Stimulated activated CD4-positive, alpha-beta T cell treated with anti-CD3 and anti-CD28 coated beads, Interleukin-1b, Interleukin-23, amount 100 ng/mL, for 1 hour (primary cell): ENCODE measurements at places on chromosomes 3 and 15.

GRCh38 chr3:108008931-108009639, 81.7 kb downstream of the CD47 start:
- DNase-seq = no peak

GRCh38 chr15:34621675-34622074, 38.2 kb upstream of the GOLGA8B start:
- no peak for DNase-seq

- no peak for DNase-seq
Observed at GRCh38 chr3:35760146-35760545, 120.8 kb downstream of the ARPP21 start.

GRCh38 chr3:15330031-15330596, 2.3 kb downstream of the SH3BP5 start:
- no peak for DNase-seq

DNA sequence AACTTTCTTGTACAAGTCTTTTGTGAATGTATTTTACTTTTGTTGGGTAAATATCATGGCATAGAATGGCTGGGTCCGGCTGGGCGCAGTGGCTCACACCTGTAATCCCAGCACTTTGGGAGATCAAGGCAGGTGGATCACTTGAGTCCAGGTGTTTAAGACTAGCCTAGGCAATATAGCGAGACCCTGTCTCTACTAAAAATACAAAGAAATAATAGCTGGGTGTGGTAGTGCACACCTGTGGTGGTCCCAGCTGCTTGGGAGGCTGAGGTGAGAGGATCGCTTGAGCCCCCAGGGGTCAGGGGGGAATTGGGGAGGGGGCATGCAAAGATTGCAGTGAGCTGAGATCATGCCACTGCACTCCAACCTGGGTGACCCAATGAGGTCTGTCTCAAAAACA, 52.9 kb downstream of the ANP32A start:
- DNase-seq = no peak

GRCh38 chr3:170712798-170713197, 126.9 kb upstream of the SLC7A14 start:
- DNase-seq = no peak

DNA sequence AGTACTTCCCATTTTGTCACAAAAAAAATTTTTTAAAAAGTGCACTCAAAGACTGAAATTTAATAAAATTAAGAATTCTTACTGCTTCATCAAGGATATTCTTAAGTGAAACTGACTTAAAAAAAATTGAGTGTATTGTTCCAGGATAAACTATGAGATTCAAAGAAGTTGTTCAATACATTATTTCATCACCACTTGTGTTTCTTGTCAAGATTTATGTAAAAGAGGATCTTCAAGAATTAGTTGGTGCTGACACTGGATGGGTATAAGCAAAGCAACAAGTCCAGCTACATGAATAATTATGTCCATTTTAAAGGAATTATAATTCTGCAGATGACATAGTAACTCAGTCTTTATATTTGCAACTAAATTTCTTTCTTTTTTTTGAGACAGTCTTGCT, 4.3 kb upstream of the AP4E1 start:
- no peak for DNase-seq

- no peak for DNase-seq
Observed at GRCh38 chr15:39451121-39451688, 129.7 kb upstream of the THBS1 start.

DNA sequence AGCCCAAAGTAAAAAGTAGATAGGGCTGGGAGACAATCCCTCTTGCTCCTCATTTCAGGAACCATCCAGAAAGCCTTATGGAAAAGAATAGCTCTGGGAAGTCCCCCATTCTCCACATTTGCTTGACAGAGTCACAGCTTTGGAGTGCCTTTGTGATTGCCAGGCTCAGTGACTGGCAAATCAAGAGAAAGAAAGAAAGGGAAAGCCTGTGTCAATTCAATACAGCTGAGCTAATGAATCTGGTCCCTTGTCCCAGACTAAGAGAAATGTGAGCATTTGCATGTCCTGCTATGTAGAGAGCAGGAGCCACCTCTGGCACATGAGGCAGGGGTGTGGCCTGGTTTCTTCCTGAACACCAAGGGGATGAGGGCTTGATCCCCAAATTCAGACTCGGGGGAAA, 14.9 kb upstream of the CTNNB1 start:
- no peak for DNase-seq

GRCh38 chr15:101115786-101116680, 135.8 kb downstream of the CHSY1 start:
- no peak for DNase-seq

DNA sequence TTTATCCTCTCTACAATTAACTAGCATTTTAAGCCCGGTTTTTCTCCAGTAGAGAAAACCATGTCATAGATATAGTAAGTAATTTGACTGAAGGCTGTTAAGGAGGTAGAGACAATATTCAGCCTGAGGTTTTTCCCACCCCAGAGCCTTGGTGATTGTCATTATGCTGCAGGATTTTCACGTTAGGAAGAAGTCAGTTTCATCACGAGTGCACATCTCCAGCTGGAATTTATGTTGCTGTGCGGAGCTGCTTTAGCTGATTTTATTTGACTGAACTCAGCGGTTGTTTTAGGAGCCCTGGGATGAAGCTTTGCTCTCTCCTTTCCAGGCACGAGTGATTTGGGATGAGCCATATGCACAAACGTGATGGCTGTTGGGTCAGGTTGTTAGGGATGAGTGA, 271.3 kb upstream of the RGMA start:
- DNase-seq = no peak

- no peak for DNase-seq
Observed at GRCh38 chr3:146650691-146651442, 45.7 kb upstream of the PLSCR5 start.

GRCh38 chr3:140832883-140833282, 108.8 kb upstream of the SLC25A36 start:
- DNase-seq = no peak

- DNase-seq = no peak
Observed at GRCh38 chr3:194031867-194032635, 103.9 kb upstream of the HES1 start.

DNA sequence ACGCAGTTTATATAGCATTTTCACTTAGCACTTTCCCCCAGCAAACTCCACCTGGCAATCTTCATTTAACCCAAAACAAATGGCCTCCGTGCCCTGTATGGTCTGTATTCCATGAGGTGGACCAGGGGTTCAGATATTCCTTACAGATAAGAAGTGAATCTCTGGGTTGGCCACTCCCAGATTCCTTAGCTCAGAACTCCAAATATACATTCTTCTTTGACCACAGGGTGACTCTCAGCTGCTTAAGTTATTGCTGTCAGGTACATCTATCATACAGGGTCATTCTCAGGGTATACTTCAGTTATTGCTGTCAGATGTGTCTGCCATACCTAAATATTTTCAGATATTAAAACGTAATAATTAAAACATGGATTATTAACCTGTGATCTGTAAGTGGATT, 229.8 kb downstream of the TBL1XR1 start:
- DNase-seq = no peak

DNA sequence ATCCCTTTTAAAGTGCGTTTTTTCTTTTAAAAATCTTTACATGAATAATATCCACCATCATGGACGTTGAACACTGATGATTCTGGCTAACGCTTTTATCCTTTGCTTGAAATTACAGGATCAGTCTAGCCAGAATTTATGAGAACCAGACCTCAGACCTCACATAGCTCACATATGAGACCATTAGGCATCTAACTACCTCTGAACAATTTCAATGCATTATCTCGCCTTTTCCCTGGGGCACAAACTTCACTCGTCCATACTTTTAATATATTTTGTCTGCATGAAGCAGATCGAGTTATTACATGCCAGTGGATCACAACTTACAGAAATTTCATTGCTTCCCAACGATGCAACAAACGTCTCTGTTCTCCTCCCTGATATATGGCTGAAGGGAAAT, 105.6 kb downstream of the MEIS2 start:
- no peak for DNase-seq

- DNase-seq = no peak
Observed at GRCh38 chr3:151357463-151357850, 27.1 kb downstream of the P2RY12 start.

- no peak for DNase-seq
Observed at GRCh38 chr3:193446965-193447602, 68.5 kb upstream of the ATP13A5 start.

DNA sequence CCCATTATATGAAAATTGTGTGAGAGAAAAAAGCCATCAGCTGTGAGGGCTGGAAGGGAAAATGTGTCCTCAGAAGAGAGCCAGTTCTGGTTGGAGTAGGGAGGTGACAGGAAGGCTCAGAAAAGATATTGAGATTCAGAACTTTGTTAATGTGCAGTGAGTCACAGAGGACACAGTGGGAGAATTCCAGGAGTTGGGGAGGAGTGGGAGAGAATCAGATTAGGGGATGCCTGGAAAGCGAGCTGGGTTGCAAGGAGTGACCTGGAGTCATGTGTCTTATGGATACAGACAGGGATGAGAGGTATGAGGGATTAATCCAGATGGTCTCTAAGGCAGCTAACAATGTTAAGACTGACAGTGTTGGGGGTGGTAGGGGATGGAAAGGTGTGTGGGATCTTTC, 67.5 kb downstream of the CHST2 start:
- no peak for DNase-seq

- DNase-seq = no peak
Observed at GRCh38 chr3:131075632-131076328, 49.1 kb downstream of the NEK11 start.

DNA sequence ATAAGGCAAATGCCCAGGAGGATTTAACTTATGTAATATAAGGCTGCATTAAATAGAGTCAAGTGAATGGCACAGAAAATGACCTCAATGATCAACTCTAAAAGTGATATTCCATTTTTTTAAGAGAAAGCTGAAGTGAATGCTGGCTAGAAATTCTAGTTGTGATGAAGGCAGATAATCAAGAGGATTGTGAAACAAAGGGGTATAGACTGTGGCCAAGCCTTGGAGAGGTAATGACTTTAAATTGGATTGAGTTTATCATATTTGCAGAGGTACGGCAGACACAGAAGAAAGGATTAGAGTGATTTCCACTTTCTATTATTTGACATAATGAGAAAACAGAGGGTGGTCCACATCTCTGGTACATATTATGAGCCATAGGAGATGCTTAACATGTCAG, 269.2 kb downstream of the MECOM start:
- DNase-seq = no peak

DNA sequence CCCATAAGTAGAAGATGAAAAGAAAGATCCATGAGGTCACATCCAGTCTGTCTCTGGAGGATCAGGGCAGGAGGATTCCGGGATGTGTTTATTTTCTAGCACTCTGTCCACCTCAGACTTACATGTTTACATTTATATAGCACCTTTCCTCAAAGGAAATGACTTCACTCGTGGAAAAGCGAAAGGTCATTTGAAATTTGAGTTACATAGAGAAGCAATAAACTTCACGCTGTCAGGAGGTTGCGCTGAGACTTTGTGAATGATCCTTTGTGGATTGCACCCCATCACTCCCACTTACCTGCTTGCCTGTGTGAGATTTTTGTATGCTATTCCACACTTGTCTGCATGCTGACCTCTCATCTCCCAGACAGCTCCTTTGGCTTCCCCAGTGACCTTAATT, 540.5 kb downstream of the AGBL1 start:
- no peak for DNase-seq

- no peak for DNase-seq
Observed at GRCh38 chr3:29128001-29128400, 152.9 kb upstream of the RBMS3 start.

DNA sequence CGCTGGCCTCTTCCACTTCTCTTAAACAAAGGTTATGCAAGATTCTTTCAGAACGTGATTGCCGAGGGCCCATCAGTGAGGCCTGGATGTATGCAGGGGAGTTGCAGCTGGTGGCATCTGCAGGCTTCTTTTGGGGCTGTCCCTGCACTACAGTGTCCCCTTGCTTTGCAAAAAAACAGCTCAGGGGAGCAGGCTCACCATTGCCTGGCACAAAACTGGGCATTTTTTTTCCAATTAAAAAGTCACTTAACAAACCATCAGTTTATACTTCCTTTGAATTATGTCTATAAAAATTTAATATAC, 148.6 kb downstream of the ATP10A start:
- no peak for DNase-seq

GRCh38 chr3:107458871-107459270, 63.9 kb upstream of the BBX start:
- DNase-seq = no peak

DNA sequence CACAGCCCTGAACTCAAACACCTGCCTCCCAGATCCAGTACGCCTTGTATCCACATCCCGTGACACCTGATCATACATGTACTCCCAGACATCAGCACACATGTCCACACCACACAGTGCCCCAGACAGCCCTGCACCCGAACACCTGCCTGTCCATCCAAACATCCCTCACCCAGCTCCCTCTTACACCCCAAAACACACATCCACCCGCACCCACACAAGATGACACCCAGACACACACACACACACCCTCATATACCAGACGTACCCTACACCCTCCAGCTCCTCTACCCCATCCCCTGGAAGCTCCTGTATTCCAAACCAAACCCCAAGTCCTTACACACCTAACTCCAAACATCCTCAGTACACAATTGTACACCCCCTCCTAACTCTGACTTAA, 735 bp downstream of the CAMK1 start:
- no peak for DNase-seq

GRCh38 chr15:40282147-40282868, 556 bp downstream of the ANKRD63 start:
- no peak for DNase-seq
